ENCODE measurements at places on chromosomes 1 and 21.

- no peak for DNase-seq
These were observed 46.0 kb downstream of the GRIK3 start for GRCh38 chr1:36988321-36988720.

DNA sequence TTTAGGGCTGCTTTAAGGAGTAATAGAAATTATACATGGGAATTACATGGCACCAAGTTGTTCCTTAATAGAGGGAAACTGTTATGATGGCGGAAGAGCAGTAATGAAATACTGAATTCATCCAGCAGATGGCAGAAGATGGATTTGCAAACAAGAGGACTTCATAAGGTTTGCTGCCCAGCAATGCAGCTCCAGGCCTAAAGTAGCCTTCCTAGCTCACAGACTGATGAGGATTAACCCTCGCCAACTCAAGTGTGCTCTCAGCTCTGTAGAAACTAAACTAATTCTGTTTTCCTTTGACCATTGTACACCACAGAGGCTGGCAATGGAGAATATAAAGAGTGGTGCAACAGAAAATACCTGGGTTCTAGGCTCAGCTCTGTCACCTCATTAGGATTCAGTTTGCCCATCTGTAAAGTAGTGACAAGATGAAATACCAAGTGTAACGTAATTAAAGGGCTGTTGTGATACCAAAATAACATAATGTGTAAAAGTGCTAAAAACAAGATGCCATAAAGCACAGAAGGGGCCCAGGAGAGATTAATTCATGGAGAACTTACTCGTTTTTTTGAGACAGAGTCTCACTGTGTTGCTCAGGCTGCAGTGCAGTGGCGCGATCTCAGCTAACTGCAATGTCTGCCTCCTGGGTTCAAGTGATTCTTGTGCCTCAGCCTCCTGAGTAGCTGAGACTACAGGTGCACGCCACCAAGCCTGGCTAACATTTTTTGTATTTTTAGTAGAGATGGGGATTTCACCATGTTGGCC is 102.4 kb upstream of the SERBP1 start:
- DNase-seq: peak; percentile 49

DNA sequence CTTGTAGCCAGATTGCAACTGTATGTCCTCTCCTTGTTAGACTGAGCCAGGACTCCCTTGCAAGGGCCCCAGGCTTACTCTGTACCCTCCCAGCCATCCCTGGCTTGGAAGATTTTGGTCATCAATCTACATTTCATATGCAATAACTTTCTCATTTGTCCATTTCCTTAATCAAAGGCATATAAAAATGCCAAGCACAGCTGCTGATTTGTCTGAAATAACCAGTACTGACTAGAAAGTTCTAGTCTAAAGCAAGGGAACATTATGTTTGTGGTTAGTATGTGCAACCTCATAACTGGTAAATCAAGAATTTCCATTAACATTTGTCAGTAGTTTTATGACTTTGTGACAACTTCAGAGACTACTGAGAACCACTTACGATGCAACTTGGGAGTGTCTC is 370.2 kb downstream of the ST6GALNAC3 start:
- DNase-seq: no peak

- DNase-seq: no peak
These were observed 354.9 kb downstream of the DPYD start for GRCh38 chr1:97565886-97566285.

DNA sequence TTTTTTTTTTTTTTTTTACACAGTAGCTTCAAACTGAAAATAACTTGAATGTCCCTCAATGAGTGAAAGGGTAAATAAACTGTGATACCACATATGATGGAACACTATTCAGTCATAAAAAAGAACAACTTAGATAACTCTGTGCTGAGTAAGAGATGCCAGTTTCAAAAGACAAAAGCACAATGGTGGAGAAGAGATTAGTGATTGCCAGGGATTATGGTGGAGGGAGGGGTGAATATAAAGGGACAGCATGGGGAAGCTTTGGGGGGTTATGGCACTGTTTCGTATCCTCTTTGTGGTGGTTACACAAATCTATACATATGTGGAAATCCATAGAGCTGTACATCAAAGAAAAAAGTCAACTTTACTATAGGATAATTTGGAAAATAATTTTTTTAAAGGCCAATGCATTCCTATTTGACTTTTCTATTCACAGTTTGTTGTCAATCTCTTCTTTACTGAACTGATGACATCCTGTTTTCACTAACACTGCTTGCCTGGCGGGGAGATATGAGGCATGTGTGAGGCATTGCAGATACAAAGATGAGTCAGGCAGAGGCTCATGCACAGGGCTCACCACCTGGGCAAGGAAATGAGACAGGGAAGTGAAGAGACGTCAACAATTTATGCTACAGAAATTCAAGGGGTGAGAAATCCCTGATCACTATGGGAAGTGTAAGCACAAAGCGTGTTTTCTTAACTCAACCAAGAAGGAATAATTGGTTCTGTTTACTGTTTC is 302.7 kb downstream of the DUSP10 start:
- DNase-seq: no peak

- peak; percentile 42 for DNase-seq
These were observed 16.1 kb downstream of the TNFRSF8 start for GRCh38 chr1:12078938-12079861.

DNA sequence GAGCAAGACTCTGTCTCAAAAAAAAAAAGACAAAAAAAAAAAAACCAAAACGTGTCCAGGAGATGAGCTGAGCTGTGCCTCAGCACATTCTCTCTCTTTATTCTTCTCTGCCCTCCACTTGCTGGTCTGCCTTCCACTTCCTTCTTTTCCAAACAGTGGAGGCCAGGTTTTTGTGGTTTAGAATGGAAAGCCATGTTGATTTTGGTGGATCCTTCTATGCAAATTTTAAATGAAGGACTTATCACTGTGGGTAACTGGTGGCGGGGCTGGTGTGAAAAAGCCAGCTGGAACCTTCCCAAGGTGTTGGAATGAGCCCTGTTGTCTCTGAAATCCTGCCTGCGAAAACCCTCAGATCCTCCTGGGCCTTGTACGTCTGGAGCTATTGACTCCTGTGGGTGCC is 61.9 kb downstream of the PTPRU start:
- no peak for DNase-seq

- no peak for DNase-seq
These were observed 14.2 kb downstream of the CD101 start for GRCh38 chr1:117015724-117016123.

GRCh38 chr21:39047046-39047445 is 136.2 kb downstream of the PSMG1 start:
- DNase-seq: no peak

DNA sequence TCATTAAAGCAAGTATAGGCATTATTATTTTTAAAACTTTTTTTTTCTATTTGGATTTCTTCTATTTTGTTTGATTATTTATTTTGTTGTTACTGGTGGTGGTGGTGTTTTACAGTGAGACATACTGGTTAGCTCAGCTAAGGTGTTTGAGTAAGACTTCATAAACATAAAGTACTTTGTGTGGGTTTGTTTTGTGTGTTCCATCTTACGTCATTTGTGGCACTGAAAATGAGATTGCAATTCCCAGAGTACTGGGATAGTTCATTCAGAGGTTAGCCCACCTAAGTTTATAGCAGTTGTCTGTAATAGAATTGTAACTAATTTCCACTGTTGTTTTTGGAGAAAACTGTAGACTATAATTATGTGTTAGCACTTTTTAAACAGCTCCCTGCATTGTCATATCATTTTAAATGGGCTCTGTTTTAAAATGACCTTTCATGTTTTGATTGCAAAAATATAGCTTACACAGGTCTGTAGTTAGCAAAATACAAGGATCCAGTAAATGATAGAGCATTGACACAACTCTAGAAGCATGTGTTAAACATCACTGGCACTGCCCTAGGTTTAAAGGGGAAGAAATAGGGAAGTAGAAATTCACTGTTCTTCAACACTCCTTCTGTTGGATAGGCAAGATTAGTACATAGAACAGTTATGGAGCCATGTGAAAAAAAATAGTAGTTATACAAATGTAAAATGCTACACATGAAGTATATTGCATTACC is 171.7 kb downstream of the NFIA start:
- DNase-seq: no peak

DNA sequence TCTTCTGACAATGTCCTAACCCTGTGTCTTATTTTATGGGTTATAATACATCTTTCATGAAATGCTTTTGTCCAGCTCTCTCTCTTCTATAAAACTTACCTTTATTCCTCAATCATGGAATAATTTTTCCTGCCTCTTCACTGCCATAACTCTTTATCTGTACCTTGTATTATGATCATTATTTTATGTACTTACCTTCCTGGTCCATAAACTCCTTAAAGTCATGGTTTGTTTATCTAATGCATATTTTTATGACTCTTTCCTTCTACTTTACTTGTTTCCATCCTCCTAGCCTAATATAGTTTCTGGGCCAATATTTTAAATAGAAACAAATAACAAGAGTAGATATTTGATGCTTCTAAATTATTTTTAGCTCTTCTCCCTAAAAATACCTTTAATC is 65.8 kb upstream of the BMP8A start:
- no peak for DNase-seq

DNA sequence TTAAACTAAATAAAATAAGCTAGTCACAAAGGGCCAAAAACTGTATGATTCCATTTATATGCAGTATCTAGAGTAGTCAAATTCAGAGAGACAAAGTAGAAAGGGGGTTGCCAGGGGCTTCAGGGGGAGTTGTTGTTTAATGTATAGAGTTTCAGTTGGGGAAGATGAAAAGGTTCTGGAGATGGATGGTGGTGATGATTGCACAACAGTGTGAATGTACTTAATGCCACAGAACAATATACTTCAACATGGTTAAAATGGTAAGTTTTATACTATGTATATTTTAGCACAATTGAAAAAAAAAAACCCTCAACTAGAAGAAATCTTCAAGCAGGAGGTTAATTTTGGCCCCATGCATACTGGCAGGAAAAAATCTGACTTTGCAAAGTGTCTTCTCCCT is 24.3 kb downstream of the VAV3 start:
- DNase-seq: no peak

DNA sequence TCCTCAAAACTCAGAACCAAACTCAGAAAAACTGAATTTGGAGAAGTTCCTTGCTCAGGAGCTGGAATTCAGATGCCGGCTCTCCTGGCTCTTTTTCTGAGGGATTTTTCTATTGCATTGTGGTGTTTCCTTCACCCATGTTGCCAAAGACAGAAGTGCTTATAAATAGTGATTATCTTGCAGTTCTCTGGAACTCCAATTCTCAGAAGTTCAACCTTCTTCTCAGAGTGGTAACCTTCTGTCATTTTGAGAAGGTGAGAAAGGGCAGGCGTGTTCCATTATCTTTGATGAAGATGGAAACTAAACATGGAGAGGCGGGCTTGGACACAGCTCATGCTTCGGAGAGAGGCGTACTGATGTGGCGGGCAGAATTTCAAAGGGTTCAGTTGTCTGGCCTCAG is 12.4 kb upstream of the ETV3 start:
- no peak for DNase-seq

DNA sequence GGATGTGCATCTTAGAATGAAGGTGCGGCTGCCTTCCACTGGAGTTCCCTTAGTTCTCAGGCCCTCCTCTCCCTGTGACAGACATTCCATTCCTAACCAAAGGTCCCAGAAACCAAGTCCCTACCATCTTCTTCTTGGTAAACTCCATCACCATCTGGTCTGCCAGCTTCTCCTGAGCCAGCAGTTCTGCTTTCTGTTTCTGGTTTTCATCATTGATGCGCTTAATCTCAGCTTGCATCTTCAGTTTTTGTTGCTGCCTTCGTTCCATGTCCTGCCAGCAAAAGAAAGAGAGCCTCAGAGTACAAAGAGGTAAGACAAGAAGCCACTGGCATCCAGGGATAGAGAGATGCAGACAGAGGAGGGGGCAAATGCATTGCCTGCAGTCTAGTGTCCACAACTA is 18.0 kb upstream of the VSIG8 start:
- no peak for DNase-seq

GRCh38 chr1:228554107-228554506 is 66.9 kb downstream of the RNF187 start:
- no peak for DNase-seq

- peak; percentile 27 for DNase-seq
These were observed 1.4 kb downstream of the B3GALNT2 start for GRCh38 chr1:235502601-235503402.

DNA sequence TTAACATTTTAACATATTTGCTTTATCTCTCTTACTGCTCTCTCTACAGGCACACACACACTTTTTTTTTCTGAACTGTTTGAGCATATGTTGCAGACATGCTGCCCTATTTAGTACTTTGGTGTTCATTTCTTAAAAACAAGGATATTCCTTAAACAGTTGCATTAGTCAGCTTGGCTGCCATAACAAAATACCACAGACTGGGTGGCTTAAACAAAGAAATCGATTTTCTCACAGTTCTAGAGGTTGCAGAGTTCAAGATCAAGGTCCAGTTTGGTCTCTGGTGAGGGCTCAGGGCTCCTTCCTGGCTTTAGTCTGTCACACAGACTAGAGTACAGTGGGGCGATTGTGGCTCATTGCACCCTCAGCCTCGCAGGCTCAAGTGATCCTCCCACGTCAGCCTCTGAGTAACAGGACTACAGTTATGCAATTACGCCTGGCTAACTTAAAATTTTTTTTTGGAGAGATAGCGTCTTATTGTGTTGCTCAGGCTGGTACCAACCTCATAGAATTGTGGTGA is 46.7 kb downstream of the RPRD2 start:
- no peak for DNase-seq

DNA sequence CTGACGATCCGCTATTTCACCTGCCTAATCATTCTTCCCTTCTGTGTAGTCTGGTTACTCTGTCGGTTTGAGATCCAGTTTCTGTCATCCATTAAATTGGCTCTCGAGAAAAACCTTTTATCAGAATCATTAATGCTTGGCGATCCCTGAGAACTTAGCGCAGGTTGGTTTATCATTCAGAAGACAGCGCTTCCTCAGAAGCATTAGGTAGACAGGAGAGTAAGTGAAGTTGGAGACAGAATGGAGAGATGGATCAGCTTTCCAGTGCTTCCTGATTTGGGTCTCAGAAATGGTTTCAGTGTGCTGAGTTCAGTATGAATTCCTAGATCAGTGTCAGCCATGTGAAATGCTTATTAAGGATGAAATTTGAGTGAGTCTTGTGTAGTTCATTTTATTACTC is 1.3 kb downstream of the USP1 start:
- DNase-seq: no peak

DNA sequence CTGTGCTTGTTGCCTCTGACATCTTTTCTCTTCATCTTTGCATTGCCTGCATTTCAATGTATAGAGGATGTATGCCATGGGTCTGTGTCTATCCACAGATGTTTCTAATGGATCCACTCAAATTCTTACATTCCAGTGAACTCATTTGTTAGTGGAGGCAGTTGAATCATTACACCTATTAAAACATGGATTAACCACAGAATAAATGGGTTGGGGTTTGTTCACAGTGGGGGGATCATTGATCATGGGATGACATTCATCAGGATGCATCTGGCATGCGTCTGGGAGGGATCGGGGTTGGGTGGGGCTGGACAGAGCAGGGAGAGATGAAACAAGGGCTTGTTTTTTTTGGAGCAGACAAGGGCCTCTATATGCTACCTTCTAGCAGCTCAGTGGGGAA is 182.5 kb downstream of the RHOU start:
- no peak for DNase-seq

- peak; percentile 82 for DNase-seq
These were observed 1.2 kb upstream of the DHRS3 start for GRCh38 chr1:12618965-12619791.
